ENCODE measurements at places on chromosomes 4 and X. TPM values are rescaled to one million over a fixed set of nuclear protein-coding genes. Genes with fewer than 3 reads are reported as not detected.

The PLP1 gene
- total RNA-seq: 1.5 TPM

The DGKQ gene
- 17.0 TPM for total RNA-seq

The WDFY3 gene
- 72.7 TPM for total RNA-seq

The XAGE2 gene
- total RNA-seq: not detected

The SCLT1 gene
- 7.1 TPM for total RNA-seq

The KDR gene
- under 0.01 TPM for total RNA-seq

The XAGE1A gene
- not detected for total RNA-seq

The ARHGAP36 gene
- total RNA-seq: not detected

The NUDT11 gene
- total RNA-seq: 10.3 TPM

The MAGEA1 gene
- total RNA-seq: not detected

The ZNF711 gene
- total RNA-seq: under 0.01 TPM

The RASL11B gene
- total RNA-seq: 0.66 TPM

The MYOZ2 gene
- 0.15 TPM for total RNA-seq

The CCNB3 gene
- total RNA-seq: 0.17 TPM

The YY2 gene
- 2.8 TPM for total RNA-seq

The NDUFA1 gene
- 58.3 TPM for total RNA-seq

The EGFL6 gene
- total RNA-seq: not detected
